Activated naive CD8-positive, alpha-beta T cell treated with anti-CD3 and anti-CD28 coated beads, Interleukin-2, amount 10 ng/mL, durations not matched to agents 7 days and 5 days (primary cell): ENCODE measurements at places on chromosomes 3 and 15. TPM values are rescaled to one million over a fixed set of nuclear protein-coding genes. Genes with fewer than 3 reads are reported as not detected.

Gene SQOR
- total RNA-seq = 65.6 TPM

Gene TBCCD1
- 17.4 TPM for total RNA-seq

Gene OIP5
- total RNA-seq = 17.1 TPM

Gene ABHD17C
- total RNA-seq = 1.6 TPM

Gene GOLGA6B
- not detected for total RNA-seq

DNA sequence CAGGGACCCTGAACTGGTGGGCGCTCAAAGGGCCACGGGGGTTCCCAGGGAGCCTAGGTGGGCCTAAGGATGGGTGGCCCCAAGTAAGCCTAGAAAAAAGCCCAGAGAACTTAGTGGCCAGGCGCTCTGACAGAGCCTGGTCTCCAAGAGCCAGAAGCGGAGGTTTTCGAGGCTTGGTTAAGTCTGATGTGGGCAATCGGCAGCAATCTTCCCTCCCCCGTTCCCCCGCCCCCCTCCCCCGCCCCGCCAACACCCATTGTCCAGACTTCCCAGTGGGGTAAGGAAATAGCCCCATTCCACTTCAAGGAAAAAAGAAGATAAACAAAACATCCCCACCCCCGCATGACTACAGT, 6.7 kb downstream of the EOMES start:
- DNase-seq = no peak

DNA sequence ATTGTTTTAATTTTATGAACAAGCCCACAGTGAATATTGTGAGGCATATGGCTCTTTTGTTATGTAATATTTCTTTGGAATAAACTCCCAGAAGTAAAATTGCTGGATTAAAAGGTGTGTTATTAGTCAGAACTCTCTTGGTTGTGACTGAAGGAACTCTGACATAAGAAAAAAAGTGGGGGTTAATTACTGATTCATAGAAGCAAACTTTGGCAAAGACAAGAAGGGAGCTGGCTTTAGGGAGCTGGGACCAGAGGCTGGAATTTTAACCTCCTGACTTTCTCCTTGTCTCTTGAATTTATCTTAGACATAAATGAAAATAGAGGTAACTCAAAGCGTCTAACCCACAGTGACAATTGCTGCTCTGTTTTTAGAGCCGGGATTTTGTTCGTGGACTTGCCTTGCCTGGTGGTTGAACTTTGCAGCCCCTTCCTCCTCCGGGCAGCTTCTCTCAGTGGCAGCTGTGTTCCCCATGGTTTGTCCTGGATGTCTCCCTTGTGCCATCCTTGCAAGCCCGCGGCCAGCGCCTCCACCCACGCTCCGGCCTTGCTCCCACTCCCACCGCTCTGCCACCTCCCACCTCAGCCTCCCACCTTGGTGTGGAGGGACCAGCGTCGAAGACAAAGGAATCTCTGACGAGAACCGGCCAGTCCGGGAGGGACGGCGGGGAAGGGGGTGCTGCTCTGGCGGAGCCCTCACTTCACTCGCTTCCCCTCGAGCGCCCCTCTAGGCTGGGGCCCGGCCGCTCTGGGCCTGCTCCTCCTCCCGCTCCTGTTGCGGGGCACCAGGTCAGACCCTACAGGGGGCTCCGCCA, 28.0 kb downstream of the ARHGAP31 start:
- DNase-seq = no peak

DNA sequence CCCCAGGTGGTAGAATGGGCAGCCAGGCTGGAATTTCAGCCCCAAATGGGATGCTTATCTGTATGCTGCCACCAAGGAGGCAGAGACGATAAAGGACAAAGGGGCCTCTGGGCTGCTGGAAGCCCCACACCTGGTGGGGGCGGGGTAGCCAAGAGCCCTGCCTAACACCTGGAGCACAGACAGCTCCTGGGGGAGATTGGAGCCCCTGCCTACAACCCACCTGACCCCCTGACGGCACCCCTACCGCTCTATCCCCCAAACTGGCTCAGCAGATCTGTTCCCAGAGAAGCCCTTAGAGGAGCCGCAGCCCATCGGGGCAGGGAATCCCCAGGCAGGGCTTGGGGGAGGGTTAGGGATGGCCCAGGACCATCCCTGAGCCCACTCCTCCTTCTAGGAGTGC, 15.8 kb upstream of the SEMA3F start:
- no peak for DNase-seq

DNA sequence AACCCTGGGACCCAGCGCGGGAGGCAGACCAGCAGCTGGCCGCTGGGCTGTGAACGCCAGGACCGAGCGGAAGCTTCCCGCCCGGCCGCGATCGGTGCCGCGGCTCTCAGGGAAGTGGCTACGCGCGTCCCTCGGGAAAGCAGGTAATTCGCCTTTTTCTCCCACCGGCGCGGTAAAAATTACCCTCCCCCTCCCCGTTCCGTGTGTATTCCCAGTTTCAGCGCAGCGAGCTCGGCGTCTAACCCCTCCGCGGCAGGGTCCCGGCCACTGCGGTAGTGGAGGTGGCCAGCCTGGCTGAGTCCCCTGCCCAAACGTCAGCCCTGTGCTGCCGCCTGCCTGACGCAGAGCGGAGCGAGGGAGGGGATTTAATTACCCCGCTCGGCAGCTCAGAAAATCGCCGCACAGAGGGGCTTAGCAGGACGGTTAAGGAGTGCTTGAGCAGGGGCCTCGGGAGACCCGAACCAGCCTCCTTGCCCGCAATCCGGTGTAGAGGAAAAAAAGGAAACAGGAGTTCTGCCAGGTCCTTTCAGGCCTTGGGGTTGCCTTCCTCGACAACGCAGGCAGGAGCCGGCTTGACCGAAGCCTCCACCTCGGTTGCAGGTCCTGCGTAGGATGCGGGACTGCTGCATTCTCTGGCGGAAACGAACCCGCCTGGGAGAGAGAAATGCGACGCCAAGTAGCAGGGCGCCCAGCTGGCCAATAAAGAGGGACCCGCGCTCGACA, 2.9 kb downstream of the GATA2 start:
- peak; percentile 52 for DNase-seq

- no peak for DNase-seq
Measured at GRCh38 chr3:183911763-183912506, 27.3 kb upstream of the PARL start.

- no peak for DNase-seq
Measured at GRCh38 chr15:38666865-38667510, 102.4 kb upstream of the RASGRP1 start.

GRCh38 chr3:4503050-4503449, 9.9 kb downstream of the ITPR1 start:
- no peak for DNase-seq

DNA sequence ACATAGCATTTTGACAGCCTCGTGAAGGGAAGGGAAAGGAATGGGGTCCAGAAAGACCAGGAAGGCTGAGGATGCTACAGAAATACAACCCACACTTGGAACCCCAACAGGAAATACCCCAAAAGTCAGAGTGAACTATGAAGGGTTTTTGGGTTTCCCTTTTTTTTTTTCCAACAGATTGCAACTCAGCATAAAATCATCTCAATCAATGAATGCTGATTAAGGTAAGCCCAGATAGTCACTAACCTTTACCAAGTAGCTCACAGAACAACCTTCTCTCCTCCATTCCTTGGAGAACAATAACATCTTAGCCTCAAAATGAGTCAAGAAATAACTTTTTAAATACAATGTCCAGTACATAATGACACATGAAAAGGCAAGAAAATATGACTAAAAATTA, 93.7 kb upstream of the OCA2 start:
- DNase-seq = no peak

GRCh38 chr3:43995547-43996378, 245.9 kb upstream of the TOPAZ1 start:
- DNase-seq = peak; percentile 49

- DNase-seq = no peak
Measured at GRCh38 chr15:67873777-67874176, 33.9 kb upstream of the RNU6-1 start.

DNA sequence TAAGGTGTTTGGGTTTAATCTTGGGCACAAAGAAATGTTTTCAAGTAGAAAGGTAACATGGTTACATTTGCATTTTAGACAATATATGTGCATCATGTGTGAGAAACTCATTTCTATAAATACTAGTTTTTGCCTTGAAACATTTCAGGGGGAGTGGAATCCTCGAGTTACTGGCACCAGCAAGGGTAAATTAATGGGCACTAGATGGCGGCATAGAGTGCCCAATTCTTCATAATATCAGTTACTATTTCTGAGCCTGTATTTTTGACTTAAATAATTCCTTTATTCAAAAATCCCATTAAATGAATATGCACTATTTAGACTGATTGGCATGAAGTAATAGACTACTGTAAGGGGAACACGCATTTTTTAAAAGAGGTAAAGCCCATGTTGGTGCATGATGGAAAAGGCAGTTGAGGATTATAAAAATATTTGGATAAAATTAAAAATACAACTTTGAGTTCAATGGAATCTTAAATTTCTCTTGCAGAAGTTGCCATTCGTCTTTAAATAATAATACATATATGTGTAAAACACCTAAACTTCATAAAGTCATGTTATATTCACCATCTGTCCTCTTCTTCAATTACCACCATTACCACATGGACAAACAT, 106.3 kb downstream of the ZBTB20 start:
- no peak for DNase-seq

DNA sequence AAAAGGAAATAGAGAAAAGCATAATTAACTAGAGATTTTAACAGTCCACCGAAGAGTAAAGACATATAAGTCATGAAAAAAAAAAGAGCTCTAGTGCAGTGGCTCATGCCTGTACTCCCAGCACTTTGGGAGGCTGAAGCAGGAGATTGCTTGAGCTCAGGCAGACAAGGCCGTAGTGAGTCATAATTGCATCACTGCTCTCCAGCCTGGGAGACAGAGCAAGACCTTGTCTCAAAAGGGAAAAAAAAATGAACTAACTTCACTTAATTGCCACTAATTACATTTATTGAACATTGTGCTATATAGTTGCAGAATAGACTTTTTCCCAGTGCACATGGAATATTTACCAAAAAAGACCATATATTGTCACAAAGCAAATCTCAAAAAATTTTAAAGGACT, 221.8 kb downstream of the CBLB start:
- no peak for DNase-seq

DNA sequence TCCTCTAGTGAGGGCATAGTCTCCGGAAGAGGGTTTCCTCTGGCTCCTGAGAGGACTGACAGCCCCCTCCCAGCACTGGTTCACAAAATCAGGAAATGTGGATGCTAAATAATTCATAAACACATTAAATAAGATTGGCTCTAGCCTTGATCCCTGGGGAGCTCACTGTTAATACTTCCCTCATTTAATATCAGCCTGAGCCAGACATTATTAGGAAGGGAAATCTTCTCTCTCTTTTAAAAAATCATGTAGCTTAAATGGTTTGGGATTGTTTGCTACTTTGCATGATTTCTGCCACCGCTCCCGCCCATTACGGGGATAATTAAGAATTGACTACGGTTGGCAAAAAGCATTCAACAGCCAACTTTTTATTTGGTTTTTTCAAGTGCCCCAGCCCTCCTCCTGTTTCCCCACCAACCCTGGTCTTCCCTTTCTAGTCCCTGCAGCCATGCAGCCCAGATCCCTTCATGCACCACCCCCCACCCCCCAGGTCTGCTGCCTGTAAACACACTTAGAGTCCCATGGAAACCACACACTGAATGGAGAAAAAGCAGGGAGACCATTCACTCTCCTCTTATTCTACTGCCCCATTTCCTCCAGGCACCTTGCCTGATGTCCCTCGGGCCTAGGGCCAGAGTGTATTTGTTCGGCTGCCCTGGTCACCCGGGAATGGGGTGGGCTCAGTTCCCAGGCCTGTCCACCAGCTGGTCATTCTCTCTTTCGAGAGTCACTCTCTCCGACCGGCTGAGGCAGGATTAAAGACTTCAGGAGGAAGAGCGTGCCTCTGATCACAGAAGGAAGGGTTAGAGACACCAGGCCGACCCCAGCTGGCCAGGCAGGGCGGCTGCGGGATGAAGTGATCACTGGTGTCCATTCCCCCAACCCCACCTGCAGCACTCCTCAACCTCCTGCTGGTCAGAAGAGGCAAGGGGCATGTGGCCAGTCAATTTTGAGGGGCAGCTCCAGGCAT, 45.1 kb downstream of the SEMA5B start:
- no peak for DNase-seq

DNA sequence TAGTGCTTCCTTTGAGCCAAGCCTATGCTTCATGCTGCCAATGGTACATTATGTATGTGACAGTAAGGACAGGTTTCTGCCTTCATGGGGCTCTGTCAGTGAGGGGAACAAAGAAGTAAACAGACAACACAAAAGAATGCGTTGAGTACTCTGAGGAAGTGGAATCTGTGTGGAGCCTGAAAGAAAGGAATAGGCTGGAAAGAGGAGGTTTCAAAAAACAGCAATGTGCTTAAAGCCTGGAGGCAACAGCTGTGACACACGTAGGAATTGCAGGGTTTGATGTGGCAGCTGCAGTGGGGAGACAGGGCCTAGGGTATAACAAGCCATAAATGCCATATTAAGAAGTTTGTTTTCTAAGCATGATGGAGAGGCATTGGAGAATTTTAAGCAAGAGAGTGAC, 316.7 kb downstream of the CLSTN2 start:
- DNase-seq = no peak

- DNase-seq = no peak
Measured at GRCh38 chr3:195754141-195754540, 33.4 kb downstream of the MUC20 start.

DNA sequence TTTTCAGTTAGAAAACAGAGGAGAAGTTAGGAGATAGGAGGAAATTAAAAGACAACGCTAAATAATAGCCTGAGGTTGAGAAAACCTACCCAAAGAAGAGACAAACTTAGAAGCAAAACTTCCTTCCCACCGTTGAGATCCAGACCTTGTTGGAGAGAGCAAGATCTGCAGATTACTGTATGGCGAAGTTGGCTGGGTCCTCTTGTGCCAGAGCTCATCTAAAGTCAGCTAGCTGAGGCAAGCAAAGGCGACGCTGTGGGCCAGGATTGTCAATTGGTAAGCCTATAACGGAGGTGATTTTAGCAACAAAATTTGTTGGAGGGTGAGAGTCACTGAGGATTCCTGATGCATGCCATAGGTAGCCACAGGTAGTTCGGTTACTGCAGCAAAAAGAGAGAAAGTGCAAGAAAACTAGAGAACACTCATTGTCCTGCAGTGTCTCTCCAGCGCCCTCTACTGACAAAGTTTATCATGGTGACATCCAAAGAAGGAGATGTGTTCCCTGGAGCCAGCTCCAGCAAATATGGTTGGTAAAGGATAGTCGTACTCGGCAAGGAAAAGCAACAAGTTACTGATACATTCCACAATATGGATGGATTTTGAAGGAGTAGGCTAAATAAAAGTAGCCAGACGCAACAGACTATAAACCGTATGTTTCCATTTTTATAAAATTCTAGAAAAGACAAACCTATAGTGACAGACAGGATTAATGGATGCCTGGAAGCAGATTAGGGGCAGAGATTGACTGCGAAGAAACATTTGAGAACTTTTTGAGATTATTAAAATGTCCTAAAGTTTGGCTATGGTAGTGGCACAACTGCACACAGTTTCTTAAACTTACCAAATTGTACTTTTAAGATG, 9.8 kb upstream of the OR5K4 start:
- no peak for DNase-seq
